ENCODE measurements at places on chromosomes 1 and 21.
A peak's percentile ranks its signal among the peaks of the same experiment; 100 is the strongest.

GRCh38 chr1:56411021-56411420 lies 168.3 kb downstream of the PLPP3 start:
- DNase-seq, result no peak

DNA sequence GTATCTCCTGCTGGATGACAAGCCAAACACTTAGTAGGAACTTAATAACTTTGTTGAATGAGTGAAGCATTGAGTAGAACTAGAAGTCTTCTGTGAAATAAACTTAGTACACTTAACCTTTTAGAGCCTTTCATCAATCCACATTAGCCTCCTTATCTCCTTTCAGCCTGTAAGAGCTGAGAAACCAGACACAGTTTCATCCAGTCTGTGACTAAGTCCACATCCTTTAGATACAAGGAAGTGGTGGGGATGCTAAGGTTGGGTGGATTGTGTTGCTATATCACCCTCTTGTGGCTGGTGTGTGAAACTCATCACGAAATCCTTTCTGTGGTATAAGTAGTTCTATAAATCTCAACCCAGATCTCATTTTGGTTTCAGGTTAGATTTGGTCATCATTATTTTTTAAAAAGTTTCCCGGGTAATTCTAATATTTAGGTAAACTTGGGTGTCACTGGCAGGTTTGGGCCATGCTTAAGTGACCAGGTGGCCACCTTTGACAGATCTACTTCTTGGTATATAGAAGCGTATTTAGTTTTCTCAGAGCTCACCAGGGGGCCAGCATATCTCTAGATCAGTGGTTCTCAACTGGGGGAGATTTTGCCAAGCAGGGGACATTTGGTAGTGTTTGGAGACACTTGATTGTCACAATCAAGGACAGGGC lies 27.8 kb upstream of the CD84 start:
- DNase-seq, result no peak

DNA sequence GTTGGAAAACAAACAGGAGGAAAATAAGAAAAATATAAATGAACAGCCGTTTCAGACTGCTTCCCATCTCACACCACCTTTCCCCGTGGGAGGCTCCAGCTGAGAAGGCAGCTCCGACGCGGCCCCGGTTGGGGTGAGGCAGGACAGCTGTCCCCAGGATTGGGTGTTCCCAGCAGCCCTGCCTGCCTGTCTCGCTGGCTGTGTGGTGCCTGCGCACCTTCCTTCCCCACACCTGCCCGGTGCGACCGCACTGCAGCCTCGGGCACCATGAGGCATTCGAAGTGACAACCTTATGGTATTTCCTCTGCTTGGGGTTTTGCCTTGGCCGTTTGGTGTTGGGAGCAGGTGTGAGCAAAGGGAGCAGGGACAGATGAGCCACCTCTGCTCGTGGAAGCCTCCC lies 161.6 kb downstream of the PRDM16 start:
- DNase-seq, result no peak

- DNase-seq, result peak; percentile 39
These were observed 550 bp downstream of the TRIM33 start for GRCh38 chr1:114510274-114511031.

GRCh38 chr1:168631671-168632400 lies 55.4 kb downstream of the XCL1 start:
- DNase-seq, result no peak
